ENCODE measurements at places on chromosomes 6 and 20. TPM values are rescaled to one million over a fixed set of nuclear protein-coding genes. Genes with fewer than 3 reads are reported as not detected.

The ITPR3 gene
- total RNA-seq = 31.3 TPM

The GABRR1 gene
- not detected for total RNA-seq

The PNLDC1 gene
- total RNA-seq = not detected

The HSPA1L gene
- total RNA-seq = 1.7 TPM

The APCDD1L gene
- total RNA-seq = 2.3 TPM

The CFB gene
- 41.4 TPM for total RNA-seq

DNA sequence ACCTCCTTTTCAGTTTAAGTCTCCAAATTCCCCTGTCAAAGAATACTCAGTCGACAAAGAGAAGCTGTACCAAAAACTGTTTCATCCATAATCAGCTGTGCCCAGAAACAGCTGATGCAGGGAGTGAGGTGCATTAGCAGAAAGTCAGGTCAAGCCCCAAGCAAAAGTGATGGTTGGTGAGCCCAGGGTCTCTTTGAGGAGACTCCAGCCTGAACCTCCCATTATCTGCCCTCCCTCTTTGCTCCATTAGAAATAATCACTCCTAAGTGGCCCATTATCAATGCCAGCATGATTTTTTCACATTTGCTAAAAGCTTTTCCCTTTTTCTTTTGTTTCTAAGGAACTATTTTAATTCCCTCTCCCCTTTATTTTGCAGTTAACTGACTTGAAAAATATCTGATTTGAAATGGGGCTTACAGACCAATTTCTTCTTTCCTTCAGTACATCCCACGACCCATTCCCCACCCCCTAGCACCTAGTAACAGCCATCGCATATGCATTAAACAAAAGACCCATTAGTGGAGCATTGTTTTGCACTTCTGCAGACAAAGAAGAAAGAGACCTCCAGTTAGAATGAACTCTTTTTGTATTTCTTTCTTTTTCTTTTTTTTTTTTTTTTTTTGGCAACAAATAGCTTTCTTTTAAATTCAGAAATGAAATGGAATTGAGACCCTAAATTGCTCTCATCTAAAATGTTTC lies 257.0 kb downstream of the GRIK2 start:
- DNase-seq = no peak

DNA sequence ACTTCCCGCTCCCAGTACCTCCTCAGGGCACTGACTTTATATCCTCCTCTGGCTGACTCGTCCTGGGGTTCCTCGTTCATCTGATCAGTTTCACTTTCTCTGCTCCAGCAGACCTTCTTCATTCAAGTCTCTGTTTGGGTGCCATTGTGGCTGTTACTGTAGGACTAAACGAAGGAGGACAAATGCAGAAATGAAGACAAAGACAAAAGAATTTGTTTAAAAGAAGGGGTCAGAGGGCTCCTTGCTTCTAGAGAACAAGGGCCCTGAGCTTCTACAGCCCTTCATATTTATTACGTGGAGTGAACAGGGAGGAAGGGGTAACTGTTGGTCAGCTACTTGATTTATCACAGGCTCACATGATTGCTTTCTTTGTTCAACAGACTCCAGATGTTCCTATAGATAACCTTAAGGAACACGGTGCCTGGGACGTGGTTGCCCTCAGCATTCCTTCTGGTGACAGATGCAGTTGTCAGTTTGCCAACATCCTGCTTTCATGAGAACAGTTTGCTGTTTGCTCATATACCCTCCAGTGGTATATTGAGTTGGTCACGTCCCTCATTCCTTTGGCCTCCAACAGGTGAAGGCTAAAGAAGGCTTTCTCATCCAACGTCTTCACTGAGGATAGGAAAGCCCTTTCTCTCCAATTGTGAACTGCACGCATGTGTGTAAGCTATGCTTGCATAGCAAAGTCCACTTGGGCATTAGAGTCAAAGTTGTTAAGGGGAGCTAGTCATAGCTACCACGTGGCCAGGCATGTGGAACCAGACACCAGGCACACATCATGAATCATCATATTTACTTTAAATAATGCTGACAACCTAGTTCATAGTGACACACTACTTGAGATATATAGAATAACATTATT lies 69.1 kb upstream of the BTN3A2 start:
- DNase-seq = no peak

GRCh38 chr20:63362436-63363009 lies 1.4 kb upstream of the CHRNA4 start:
- no peak for DNase-seq

- no peak for DNase-seq
Measured at GRCh38 chr20:20207872-20208271, 155.5 kb downstream of the CFAP61 start.

- DNase-seq = no peak
Measured at GRCh38 chr6:42925248-42925857, 3.9 kb upstream of the CNPY3 start.

DNA sequence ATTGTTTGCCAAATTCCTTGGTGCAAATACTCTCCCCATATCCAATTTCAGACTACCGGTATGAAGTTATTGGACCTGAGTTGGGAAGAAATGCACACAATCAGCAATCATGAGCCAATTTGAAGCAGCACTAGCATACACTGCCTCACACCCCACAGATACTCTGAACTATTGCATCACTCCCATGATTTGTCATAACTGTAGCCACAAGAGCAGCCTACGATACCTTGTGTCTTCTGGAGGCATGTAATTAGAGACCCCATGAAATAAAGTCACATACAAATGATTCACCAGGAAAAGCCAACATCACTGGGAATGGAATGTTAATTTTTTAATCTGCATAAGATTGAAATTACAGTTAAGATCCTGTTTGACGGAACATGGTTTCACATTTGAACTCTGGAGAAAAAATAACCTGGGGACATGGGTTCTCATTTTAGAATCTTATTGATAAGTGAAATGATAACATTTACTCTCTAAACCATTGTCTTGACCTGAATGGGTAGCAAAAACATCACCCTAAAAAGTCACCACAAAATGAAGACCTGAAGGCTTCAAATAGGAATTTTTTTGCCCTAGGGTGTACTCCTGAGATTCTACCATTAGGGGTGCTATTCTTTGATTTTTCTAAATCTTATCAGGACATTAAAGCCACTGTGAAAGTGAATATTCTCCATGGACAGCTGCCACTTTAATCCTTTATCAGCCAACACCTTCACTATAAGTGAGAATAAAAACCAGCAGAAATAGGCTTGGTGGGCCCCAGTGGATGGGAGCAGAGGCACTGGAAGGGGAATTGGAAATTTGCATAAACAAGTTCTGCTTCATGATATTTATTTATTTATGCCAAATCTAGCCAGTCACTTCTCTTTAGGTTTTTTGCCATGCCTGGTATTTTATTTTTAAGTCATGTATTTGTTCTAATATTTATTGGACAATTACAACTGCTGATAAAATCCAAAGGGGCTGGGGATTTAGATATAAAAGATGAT lies 34.5 kb upstream of the HBS1L start:
- no peak for DNase-seq

GRCh38 chr6:92647630-92648029 lies 771.7 kb downstream of the EPHA7 start:
- no peak for DNase-seq

DNA sequence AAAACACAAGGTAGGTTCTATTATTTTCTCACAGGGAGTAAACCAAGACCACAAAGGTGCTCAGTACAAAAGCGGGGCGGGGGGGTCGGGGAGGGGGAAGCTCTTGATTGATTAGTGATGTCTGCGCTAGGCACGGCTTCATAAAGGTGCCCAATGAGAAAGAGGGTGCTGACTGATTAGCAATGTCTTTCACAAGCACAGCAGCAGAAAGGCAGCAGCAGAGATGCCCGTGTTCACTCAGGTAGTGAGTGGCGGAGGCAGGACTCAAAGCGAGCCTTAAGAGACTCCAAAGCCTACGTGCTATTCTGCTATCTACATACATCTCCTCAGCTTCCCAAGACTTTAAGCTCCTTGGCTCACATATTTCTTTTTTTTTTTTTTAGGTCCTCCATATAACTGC lies 20.3 kb downstream of the NFATC2 start:
- no peak for DNase-seq

- no peak for DNase-seq
Measured at GRCh38 chr6:37826188-37826587, 6.7 kb downstream of the ZFAND3 start.

- peak; percentile 42 for DNase-seq
Measured at GRCh38 chr6:106973018-106973835, 1.3 kb downstream of the CD24 start.

GRCh38 chr6:137002505-137002904 lies 42.3 kb downstream of the IL20RA start:
- DNase-seq = no peak

DNA sequence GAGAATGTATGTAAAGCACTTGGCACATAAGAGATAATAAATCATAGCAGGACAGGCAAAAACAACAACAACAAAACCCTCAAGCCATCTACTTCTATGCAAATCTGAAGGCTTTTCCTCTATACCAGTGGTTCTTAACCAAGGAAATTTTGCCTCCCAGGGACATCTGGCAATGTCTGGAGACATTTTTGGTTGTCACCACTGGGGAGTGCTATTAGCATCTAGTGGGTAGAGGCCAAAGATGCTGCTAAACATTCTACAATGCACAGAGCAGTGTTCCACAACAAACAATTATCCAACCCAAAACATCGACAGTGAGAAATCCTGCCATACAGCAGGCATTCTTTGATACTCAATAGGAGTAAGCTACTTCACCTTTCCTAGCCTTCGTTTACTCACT lies 28.2 kb downstream of the NDRG3 start:
- DNase-seq = no peak

GRCh38 chr6:116691154-116691553 lies 10.1 kb downstream of the KPNA5 start:
- DNase-seq = no peak

DNA sequence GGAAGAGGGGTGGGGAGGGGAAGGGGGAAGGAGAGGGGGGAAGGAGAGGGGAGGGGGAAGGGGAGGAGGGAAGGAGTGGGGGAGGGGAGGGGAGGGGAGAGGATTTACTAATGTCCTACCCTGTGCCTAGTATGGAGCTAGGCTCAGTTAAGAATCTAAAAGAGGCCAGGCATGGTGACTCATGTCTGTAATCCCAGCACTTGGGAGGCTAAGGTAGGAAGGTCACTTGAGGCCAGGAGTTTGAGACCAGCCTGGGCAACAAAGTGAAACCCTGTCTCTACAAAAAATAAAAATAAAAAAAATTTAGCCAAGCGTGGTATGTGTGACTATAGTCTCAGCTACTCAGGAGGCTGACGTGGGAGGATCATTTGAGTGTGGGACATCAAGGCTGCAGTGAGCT lies 13.0 kb downstream of the UBE2J1 start:
- DNase-seq = no peak

DNA sequence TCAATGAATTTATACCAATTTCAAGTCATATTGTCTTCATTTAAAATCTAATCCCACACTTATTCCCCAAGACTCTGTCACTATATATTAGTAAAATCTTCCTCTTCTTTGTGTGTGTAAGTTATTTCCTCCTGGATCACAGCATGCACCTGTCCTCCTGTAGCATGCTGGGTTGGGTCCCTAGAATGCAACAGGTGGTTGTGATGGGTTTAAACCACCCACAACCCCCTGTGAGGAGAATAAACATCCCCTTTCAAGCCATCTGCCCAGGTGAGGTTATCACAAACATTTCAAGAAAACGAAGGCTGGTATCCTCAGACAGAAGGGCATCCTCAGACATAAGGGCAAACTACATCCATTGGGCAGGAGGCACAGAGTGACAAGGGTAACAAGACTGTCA lies 26.4 kb downstream of the DZANK1 start:
- DNase-seq = no peak

DNA sequence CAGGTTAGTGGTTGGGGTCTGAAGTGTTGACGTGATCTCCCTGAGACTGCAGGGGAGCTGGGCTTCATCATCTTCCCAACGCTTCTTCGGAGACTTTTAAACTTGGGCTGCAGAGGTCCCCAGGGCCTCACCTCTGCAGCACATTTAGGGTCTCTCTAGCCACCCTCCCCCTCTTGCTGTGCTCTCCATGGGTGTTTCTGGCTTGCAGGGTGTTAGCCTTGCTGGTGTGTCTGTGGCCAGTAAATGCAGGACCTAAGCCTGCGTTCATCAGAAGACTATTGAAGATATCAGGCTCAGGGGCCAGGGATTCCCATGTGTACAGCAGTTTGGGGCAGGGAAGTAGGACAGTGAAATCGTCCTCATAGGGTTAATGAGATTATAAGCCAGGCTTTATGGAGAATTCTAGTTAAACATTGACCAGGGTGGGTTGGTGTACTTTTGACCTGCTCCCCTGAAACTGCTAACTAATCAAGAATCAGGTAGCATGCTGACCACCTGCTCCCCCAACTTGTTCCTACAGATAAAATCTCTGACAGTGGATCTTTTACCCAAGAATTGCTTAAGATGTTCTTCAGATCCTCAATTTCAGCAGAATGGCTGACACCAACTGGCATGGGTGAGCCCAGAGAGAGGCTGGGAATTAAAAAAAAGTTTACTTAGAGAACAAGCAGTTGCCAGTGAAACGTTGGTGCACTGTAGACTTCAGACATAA lies 3.8 kb upstream of the DDO start:
- DNase-seq = no peak

- no peak for DNase-seq
Measured at GRCh38 chr6:126792340-126793085, 326.0 kb upstream of the RSPO3 start.

DNA sequence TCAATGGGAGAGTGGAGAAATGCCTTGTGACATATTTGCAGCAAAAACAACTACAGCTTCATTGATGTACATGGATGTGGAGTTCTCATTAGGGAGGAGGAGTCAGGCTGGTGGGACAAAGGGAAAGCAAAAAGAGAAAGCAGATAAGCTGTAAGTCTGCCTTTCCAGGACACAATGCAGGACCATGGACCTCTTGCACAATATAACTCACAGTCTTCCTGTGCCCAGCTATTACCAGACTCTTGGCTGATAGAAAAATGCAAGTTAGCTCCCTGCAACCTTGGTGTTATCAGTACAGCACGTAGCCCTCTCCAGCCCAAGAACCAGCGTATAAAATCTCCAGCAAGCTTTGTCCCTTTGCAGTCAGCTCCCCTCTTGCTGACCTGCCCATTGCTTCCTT lies 232.3 kb downstream of the NFATC2 start:
- DNase-seq = no peak

DNA sequence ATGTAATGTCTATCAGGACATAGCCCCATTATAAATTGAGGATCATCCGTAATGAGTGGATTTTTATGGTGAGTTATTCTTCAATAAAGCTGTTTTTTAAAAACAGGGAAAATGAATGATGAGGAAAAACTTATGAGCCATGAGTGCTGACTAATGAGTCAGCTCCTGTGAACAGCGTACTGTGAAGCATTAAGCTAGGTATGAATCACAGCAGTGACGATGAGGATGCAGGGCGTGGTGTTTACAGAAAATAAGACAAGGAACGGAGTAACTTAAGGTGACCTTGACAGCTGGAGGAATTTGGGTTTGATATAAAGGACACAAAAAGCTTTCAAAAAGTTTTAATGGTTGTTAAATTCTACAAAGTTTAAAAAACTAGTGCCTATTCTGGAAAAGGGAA lies 96.3 kb downstream of the FOXF2 start:
- DNase-seq = no peak
